ENCODE measurements at places on chromosomes 6 and 20. TPM values are rescaled to one million over a fixed set of nuclear protein-coding genes. Genes with fewer than 3 reads are reported as not detected.

GRCh38 chr6:46191961-46192360 is 21.2 kb upstream of the ENPP5 start:
- no peak for DNase-seq

- no peak for DNase-seq
Measured at GRCh38 chr6:137731600-137731959, 135.5 kb upstream of the TNFAIP3 start.

- no peak for DNase-seq
Measured at GRCh38 chr20:46361381-46361780, 45.0 kb downstream of the ELMO2 start.

GRCh38 chr6:107629548-107630129 is 139.7 kb downstream of the SOBP start:
- no peak for DNase-seq

GRCh38 chr6:147567141-147567805 is 58.8 kb downstream of the SAMD5 start:
- no peak for DNase-seq

GRCh38 chr6:13611715-13612114 is 3.4 kb upstream of the NOL7 start:
- DNase-seq: no peak

- DNase-seq: no peak
Measured at GRCh38 chr20:62155428-62156253, 12.1 kb downstream of the SS18L1 start.

GRCh38 chr6:144497650-144498049 is 212.5 kb downstream of the UTRN start:
- no peak for DNase-seq

Gene SYCP2L
- 2.2 TPM for polyA plus RNA-seq

Gene EPHA7
- polyA plus RNA-seq: 47.2 TPM
